ENCODE measurements at places on chromosomes 5 and 9.
A peak's percentile ranks its signal among the peaks of the same experiment; 100 is the strongest.

DNA sequence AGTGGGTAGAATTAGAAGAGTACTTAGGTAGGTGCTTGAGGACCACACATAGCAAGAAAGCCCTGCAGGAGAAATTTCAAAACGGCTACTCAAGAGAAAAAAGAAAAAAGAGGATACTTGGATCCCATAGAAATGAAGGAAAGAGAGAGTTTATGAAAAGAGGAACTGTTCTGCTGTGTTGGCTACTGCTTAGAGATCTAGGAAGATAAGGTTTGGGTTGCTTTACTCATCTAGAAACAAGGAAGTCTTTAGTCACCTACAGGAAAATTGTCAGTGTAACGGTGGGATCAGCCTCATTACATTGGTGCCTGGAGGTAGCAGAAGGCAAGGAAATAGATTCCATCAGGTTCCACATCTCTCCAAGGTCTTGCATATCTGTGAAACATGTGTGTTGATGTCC, 14.8 kb upstream of the C5orf46 start:
- DNase-seq = no peak

- DNase-seq = no peak
These were observed 76.0 kb upstream of the CD180 start for GRCh38 chr5:67272453-67273130.

DNA sequence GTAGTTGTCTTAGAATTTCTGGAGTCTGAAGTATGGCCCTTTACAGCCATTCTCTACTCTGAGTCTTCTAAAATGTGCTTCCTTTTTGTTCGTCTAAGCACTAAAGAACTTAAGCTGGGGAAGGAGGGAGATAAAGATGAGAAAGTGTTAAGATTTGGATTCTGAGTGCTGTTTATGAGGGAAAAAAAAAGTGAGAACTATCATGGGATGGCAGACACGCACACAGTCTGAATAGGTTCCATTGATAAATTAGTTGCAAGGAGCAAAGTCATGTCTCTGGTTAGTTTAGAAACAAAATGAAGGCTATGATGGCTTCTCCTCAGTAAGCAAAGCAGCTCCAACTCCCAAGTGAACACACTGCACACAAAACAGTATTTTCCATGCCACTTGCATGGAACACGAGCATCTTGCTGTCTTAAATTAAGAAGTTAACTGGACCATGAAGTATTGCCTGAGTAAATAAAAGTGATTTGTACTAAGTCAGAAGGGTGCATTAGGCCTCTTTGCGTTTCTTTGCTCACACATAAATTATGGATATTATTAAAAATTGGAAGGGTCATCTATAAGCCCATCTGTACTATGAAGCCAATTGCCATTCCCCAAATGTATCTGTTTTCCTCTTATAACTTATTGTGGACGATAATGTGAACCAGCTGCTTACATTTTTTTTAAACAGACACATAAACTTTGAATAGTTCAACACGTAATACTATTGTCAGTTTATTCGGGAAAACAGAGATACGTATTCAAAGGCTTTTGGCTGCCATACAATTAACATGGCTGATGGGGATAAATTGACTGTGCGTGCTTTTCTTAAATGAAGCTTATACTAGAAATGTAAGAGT, 199.3 kb downstream of the SGCD start:
- no peak for DNase-seq

- no peak for DNase-seq
These were observed 34.0 kb upstream of the FGF1 start for GRCh38 chr5:142719836-142720370.

- DNase-seq = no peak
These were observed 13.5 kb downstream of the ADRB2 start for GRCh38 chr5:148839960-148840359.

GRCh38 chr5:52656569-52657246, 131.0 kb upstream of the ITGA1 start:
- DNase-seq = peak; percentile 50

DNA sequence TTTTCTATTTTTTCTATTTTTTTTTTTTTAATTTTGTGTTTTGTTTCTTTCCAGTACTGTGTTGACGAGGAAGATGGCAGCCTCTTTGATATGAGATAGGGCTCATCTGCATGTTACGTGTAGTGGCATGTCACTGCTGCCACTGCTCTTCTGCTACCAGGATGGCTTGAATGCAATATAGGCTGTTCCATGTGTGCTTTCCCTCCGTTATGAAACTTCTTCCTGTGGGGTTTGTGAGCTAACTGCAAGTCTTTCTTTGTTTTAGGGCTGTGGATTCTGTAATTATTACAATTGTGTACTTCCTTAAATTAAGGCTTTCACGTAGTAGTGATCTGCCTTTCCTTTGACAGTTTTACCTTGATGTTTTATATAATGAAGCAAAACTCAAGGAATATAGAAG, 184.6 kb downstream of the KDM4C start:
- DNase-seq = no peak

DNA sequence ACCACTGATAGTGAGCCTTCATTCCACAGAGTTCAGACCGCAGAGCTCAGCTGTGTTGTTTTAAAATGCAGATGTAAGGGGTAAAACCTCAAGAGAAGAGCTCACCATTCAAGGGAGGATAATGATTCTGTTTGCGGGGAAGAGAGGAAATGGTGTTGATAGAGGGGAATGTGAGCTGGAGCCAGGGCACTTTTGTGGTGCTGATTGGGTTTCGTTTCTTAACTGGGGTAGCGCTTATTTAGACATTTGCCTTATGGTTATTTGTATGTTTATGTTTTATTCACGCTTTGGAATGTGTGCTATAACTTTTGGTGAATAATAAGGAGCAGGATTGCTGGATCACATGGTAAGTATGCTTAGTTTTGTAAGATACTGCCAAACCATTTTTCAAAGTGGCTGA, 42.5 kb downstream of the STXBP1 start:
- no peak for DNase-seq

- DNase-seq = no peak
These were observed 127.9 kb downstream of the ADAMTS2 start for GRCh38 chr5:179217356-179217755.

DNA sequence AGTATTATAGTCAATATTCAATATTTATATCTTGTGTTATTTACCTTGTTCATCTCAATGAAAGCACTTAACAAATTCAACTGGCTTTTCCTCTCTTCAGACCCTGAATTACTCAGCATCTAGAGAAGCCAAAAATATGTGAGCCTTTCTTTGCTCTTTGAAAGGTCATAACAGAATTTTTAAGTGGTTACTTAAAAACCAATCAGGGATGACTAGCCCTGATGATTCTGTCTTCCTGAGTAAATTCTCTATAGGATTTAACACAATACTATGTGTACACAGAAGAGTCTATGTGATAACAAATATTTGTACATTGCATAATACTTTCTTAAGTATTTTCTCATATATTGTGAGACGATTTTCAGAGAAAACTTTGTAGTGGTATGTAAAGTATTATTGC, 546.3 kb downstream of the MAT2B start:
- DNase-seq = no peak

DNA sequence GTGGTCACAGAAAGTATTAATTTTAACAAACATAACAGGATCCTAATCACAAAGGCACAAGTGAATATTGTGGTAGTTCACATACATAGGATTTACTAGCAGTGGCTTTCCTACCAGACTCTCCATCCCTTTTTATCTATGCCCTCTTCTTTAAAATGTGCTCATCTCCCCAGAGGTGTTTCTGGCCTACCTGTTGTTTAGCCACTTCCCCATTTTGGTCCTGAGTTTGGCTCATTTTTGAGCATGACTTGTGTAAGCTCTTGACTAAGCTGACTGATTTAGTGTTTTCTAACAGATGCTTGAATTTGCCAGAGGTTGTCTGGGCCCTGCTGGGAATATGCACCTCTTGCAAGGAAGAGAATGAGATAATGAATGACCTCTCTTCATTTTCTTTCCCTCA, 517.7 kb upstream of the CLINT1 start:
- DNase-seq = no peak

- DNase-seq = peak; percentile 34
These were observed 780.7 kb downstream of the NR2F1-AS1 start for GRCh38 chr5:92800365-92800764.

GRCh38 chr9:34546834-34547827, 24.3 kb upstream of the ENHO start:
- peak; percentile 53 for DNase-seq

- DNase-seq = no peak
These were observed 101.5 kb downstream of the GCNT1 start for GRCh38 chr9:76560481-76560922.

DNA sequence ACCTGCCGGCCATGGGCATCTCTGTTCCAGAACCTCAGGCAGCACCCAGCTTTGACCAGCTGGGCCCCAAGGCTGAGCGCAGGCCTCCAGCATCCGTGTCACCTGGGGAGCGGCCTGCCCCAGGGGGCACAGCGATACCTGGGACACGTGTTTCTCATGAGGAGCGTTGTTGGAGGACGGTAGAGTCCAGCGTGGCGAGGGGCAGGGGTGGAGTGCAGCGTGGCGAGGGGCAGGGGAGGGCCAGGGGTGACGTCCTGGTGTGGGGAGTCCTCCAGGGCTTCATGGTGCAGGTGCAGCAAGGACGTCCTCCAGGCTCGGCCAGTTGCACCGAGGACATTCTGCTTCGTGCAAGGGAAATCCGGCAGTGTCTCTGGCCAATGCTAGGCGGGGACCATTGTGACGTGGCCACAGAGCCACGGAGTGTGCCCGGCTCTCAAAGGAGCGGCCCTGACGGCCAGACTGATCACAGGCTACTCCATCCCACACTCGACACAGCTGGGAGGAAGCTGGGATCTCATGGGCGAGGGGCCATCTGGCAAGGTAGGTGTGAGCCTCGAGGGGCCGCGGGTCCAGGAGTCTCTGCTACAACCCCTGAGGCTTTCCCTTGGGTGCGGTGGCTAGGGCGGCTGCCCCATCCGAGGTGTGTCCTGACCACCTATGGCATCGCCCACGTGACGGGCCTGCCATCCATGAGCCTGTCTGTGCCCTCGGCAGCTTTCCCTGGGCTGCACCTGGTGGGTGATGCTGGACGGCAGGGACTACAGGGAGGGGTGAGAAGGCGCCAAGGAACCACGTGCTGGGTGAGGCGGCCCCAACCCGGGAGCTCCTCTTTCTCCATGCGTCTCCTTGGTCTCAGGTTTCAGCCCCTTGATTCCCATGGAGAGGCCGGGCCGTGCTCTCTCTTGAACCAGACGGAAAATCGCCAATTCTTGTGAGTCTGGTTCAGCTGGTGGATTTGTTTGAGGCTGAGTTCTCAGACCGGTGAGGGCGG, 33.8 kb downstream of the SLC9A3 start:
- no peak for DNase-seq

GRCh38 chr5:93101661-93102060, 479.4 kb downstream of the NR2F1-AS1 start:
- DNase-seq = no peak

DNA sequence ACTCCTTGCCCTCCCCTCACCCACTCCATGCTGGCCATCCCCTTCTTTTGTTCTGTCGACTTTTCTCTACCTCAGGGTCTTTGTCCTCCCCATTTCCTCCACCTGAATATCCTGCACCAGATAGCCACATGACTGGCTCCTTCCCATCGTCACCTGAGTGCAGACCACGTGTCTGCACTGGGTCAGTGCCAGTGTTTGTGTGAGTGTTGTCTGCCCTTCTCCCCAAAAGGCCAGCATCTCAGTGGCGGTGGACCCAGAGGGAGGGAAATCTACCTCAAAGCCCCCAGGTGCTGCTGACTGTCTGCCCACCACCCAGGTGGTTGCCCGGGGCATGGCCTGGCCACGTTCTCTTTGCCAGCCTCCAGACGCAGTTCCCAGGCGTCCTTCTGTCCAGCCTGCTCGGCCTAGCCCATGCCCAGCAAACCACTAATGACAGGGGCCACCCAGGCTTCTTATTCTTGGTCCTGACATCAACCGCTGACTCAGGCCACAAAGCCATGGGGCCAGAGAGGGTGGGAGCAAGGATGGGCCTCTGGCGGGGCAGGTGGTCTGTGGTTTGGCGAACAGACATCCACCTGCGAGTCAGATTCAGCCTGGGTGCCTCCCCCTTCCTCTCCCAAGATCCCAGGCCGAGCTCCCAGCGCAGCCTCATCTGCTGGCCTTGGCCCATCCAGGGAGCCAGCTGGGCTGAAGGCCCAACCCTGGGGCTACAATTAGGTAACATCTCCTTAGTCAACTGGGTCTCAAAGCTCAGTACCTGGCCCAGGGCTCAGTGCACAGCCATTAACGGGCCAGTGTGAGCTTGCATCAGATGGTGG, 5.5 kb upstream of the NINJ1 start:
- DNase-seq = no peak

GRCh38 chr9:101307051-101307450, 77.8 kb downstream of the BAAT start:
- no peak for DNase-seq

- DNase-seq = no peak
These were observed 174.8 kb downstream of the OLFM1 start for GRCh38 chr9:135262248-135262647.

GRCh38 chr9:129422843-129423192, 198.1 kb downstream of the C9orf50 start:
- DNase-seq = no peak

DNA sequence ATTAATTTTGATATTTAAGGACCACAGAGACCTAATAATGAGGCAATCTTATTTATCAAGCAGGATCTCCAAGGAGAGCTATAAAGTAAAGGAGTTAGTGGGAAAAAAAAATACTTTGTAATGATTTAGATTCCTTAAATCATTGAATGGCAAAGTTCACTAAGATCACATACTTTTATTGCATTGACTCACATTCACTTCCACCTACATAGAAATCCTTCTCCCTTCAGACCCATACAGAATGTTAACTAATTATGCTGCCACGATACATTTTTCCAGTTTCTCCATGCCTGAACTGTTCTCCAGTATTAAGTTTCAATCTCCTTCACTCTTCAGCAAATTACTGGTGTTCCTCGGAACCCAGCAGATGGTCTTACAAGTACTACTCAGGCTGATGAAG, 388.7 kb downstream of the EFNA5 start:
- DNase-seq = no peak

GRCh38 chr5:137563646-137564397, 64.7 kb upstream of the SPOCK1 start:
- no peak for DNase-seq

DNA sequence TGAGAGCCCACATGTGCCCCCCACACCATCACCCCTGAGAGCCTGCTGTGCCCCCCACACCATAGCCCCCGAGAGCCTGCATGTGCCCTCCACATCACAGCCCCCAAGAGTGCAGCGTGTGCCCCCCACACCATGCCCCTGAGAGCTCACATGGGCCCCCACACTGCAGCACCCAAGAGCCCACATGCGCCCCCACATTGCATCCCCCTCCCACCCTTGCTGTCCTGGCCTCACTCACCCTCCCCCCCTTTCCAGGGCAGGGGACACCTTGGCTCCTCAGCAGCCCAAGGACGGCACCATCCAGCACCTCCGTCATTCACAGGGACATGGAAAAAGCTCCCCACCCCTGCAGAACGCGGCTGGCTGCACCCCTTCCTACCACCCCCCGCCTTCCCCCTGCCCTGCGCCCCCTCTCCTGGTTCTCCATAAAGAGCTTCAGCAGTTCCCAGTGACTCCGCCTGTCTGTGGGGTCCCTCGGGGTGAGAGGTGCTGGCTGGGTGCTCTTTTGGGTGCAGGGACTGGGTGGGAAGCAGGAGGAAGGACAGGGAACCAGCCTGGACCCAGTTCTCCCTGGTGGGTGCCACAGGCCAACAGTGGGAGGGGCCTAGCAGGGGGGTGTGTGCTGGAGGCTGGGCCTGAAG, 5.0 kb downstream of the LCN1 start:
- no peak for DNase-seq

Measured in NCI-H1436 (cell line).